Fibroblast of skin of right biceps (primary cell): ENCODE measurements at places on chromosomes 16 and 17.

DNA sequence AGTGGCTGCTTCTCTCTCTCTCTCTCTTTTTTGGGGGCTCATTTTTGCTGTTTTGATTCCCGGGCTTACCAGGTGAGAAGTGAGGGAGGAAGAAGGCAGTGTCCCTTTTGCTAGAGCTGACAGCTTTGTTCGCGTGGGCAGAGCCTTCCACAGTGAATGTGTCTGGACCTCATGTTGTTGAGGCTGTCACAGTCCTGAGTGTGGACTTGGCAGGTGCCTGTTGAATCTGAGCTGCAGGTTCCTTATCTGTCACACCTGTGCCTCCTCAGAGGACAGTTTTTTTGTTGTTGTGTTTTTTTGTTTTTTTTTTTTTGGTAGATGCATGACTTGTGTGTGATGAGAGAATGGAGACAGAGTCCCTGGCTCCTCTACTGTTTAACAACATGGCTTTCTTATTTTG is 7.7 kb upstream of the TMEM235 start:
- DNase-seq = no peak

GRCh38 chr16:35146723-35147458 is 1687.5 kb downstream of the TP53TG3F start:
- no peak for DNase-seq

GRCh38 chr17:29720551-29720950 is 97.8 kb upstream of the CORO6 start:
- no peak for DNase-seq

GRCh38 chr17:38563362-38564253 is 42.1 kb downstream of the SRCIN1 start:
- DNase-seq = no peak

DNA sequence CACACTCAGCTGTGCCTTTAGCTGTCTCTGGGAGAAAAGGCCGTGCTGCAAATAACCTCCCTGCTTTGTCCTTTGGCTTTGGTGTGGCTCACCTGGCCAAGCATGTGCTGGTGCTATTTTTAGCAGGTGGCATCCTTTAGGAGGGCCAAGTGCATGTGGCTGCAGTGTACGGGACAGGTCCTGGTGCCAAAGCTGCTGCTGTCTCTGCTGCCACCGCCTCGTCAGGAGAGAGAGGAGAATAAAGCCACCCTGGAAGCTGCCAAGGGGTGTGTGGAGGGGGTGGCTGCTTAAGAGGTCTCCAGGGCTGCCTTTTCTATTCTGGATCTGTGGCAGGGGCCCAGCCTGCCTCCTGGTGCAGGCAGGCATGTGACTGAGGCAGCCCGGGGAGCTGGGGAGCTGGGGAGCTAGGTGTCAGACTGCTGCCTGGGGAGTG is 6.2 kb downstream of the AKAP1 start:
- DNase-seq = no peak

DNA sequence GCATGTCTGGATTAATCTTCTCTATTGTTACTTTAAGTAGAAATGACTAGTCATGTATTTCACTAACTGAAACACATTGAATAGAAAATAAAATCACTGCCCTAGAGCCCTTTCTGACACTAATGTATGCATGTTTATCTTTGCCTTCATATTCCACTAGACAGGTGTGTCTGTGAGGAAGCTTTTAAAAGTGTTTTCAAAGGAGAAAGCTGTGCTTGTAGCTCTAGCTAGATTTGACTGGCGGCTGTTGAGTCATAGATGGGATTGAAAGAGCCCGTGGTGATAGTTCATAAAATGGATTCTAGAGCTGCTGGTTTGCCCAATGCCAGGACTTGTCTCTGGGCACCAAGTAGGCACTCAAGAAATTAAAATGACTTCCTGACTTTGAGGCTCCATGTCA is 189.0 kb upstream of the PIRT start:
- DNase-seq = no peak

DNA sequence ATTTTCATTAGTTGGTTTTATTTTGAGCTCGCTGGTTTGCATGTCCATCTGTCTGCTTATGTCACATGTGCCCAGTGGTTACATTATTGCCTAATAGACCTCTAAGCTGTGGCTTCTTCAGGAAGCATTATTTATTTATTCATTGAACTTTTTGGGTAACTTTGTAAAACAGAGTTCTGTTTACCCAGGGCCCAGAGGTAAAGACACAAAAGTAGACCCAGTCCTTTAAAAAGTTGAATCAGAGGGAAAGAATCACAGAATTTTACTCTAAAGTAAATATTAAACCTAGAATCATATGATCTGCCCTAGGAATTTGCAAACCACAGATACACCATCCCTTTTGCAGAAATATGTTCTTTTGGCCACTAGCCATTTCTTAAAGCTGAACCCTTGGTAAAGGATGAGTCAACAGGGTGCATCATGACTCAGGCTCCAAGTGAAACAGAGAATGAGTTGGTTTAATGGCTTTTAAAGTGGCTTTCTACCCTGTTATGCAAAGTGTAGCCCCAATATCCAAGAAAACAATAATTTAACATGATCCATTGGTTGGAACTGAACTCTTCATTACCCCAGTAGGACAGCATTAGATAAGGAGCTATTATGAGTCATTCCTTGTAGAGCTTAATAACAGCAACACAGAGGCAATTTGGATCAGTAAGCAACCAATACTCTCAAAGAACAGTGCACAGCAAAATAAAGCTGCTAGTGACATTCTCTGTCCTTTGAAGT is 236.3 kb downstream of the KCNJ2 start:
- peak; percentile 97 for DNase-seq

DNA sequence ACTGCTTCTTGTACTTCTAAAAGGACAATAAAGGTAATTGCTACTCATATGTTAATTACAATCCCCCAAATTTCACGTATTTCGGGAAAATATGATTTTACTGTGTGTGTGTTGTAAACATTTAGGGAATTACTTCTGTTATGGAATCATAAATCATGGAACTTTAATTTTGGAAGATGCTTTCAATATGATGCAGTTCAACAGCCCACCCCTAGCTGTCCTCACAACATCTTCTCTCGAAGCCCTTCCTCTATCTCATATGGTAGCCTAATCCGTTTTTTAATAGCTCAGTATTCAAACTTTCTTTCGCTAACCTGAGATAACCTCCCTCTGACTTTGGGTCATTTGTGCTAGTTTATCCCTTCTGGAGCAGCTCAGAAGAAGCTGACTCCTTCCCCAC is 78.4 kb downstream of the ANKFN1 start:
- DNase-seq = no peak

DNA sequence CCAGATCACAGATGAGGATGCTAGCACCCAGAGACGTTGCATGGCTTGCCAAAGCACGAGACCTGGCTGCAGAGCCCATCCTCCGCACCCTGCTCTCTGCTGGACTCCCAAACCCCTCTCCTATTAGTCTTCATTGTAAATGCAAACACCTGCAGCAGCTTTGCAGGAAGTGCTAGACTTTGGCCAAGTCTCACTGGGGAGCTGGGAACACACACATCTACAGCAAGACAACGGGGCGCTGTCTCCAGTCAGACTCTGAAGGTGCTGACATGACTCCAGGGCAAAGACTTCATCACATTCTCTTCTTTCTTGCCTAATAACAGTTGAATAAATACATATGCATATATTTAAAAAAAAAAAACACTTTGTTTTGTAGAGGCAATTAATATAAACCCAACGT is 43.8 kb downstream of the CYTH1 start:
- DNase-seq = no peak

GRCh38 chr16:17780181-17780580 is 309.4 kb upstream of the XYLT1 start:
- no peak for DNase-seq

- no peak for DNase-seq
Measured at GRCh38 chr16:23194497-23195221, 12.1 kb downstream of the SCNN1G start.

DNA sequence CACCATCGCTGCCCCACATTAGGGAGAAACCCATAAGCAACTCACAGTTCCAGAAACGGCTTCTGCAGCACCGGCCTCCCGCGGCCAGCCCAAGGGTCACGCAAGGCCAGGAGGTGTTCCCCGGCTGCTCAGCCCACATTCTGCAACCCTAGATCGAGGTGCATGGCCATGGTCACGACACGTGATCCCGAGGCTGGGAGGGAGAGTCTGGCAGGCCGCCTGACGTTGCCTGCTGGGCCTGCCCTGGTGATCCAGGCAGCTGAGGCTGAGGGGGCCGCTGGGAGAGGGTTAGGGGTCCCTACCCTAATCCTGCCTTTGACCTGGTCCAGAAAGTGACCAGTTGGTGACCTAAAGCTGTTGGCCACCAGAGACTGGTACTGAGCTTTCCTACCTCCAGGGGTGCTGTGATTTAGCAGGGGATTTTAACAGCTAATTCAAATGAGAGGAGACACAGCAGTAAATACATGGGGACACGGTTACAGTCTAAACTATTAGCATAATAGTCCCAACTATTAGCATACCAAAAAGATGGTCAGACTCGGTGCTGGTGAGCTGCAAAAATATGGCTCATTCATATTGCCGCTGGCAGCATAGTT is 97.4 kb upstream of the CIBAR2 start:
- no peak for DNase-seq

GRCh38 chr17:27764589-27764988 is 35.7 kb downstream of the NOS2 start:
- DNase-seq = no peak

DNA sequence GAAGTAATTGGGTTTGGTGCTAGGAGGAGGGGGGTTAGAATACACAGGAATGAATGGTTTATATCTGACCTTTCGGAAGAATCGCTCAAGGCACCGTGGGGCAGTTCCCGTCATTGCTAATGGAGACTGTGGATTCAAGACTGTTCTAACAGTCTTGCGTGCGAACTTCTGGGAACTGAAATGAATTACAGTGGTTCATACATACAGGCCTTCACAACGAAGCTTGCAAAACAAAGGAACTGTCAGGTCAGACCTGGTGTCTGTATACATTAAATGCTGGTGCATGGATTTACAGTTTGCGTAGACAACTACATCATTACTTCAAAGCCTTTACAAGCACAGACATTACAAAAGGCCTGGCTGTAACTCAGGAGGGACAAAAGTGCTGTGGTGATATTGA is 983.9 kb downstream of the CDH11 start:
- DNase-seq = no peak

GRCh38 chr17:13107676-13108235 is 89.9 kb upstream of the ELAC2 start:
- peak; percentile 57 for DNase-seq

DNA sequence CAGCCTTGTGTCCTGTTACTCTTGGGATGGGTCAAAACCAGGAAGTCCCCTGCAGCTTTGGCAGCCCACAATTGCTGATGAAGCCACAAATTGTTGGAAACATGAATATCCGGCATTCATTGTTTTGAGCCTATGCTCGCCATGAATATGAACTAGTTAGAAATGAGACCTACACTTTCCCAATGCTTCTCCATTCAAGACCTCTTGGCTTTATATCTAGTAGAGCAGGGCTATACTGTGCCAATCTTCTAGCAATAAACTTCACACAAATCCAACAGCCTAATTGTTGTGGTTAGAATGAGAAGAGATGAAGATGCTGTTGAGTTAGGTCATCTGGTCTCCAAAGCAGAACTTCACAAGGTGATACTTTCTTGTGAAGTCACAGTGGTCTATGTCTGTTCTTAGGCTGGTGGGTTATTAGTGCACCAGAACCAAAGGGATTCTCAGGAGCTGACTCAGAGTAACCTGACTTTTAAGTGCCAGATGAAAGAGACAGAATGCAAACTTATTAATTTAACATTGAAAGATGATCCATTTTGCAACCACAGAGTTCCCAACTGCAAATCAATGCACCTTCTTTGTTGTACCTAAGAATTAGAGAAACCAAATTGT is 13.7 kb upstream of the KRT23 start:
- no peak for DNase-seq

- DNase-seq = peak; percentile 36
Measured at GRCh38 chr16:66662445-66663194, 33.9 kb downstream of the CMTM4 start.

DNA sequence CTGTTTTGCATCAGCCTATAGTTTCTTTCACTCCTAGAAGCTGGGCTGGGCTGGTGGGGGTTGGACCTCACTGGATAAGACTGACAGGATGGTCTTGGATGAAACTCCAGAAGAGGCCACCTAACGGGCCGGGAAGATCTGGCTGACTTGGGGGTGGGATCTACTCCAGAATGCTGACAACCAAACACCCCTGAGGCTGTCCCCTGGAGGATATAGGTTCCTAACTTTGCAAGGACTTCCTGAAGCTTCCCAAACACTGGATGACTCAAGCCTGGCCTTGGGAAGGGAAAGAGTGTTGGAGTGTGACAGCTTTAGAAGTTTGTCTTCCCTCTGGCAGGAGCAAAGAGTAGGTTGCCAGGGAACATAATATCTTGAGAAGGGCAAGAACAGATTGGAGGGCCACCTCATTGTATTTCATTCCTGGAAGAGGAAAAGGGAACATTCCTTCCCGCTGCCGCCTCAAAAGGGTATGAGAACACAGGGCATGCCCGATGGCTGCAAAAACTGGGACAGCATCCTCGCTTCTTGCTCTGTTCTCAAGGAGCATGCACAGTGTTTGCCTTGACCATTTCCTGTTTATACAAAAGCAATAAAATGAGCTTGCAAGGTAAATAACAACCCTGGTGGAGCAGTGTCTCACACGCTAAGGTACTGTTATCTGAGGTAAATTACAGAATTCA is 6.8 kb upstream of the CYB5B start:
- DNase-seq = peak; percentile 27

DNA sequence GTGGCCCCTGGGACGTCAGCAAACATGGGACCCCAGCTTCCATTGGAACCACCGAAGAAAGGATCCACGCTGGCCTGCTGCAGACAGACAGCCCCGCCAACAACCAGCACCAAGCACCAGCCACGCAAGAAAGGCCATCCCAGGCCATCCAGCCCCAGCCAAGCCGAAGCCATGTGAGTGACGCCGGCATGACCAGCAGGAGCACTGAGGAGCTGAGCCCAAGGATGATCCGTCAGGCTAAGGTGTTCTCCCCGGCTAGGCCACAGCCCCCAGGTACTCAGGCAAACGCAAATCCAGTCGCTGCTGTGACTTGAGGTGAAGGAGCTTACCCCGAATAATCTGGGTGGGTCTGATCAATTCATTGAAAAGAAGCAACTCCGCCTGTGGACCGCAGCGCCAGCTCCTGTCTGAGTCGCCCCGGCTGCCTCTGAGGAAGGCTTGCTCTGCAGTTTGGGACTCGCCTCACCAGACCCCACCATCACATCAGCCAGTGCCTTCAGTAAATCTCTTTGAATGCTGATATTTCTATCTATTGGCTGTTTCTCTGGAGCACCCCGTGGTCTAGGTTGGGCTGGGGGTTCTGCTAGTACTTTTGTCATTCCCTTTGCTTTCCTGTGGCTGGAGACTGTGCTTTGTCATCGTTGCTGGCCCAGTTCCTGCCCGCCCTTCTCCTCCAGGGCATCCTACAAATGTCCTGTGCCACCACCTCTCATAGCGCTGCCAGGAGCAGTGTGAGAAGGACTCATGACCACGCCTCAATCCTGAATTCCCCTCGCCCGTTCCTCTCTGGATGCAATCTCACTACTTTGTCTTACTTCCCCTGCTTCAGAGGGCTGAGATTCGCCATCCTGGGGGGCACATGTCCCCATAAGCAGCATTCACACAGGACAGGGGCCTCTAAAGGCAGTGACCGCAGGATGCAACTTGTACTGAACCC is 8.1 kb upstream of the CBX2 start:
- no peak for DNase-seq

GRCh38 chr16:77304877-77305276 is 105.7 kb downstream of the SYCE1L start:
- DNase-seq = no peak

- peak; percentile 28 for DNase-seq
Measured at GRCh38 chr16:11914210-11915113, 1.3 kb downstream of the GSPT1 start.

GRCh38 chr16:79560318-79560717 is 40.2 kb downstream of the MAF start:
- DNase-seq = no peak
